Osteocyte (in vitro differentiated cells): ENCODE measurements at places on chromosomes 11 and 22. TPM values are rescaled to one million over a fixed set of nuclear protein-coding genes. Genes with fewer than 3 reads are reported as not detected.

- no peak for DNase-seq
- H3K4me3 ChIP-seq: no peak overlapping the region
- H3K36me3 ChIP-seq: peaks cover 36% of the 10 kb centered on the region
- no peak overlapping the region for H3K27ac ChIP-seq
- H3K4me1 ChIP-seq: no peaks in the 10 kb centered on the region
- no peaks in the 10 kb centered on the region for H3K27me3 ChIP-seq
Observed at GRCh38 chr11:44113018-44113417, 17.5 kb downstream of the EXT2 start.

DNA sequence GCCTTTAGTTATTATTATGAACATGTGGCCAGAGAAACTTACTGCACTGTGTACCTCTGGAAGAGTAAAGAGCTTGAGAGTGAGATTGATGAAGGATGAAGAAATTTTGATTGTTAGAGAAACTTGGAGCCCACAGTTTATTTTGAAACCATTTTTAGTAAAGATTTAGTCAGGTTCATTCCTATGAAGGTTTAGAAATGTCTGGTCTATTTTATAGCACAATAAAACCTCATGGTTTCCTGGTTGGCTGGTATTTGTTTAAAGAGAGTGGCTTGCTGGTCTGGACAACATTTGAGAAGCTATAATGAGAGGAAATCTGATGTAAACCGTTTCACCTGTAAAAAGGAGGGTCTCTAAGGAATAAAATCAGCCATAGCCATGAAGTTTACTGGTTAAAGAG, 8.8 kb upstream of the PDE3B start:
- H3K27me3 ChIP-seq: peaks cover 37% of the 10 kb centered on the region
- H3K4me3 ChIP-seq: no peak overlapping the region
- no peak for DNase-seq
- no peaks in the 10 kb centered on the region for H3K4me1 ChIP-seq
- no peaks in the 10 kb centered on the region for H3K36me3 ChIP-seq
- no peak overlapping the region for H3K27ac ChIP-seq

Gene SLC5A12
- 0.76 and 1.2 TPM in 2 replicates for total RNA-seq

Gene BARX2
- total RNA-seq: not detected in 2 replicates

GRCh38 chr11:113242767-113243397, 71.5 kb upstream of the TTC12 start:
- no peak overlapping the region for H3K4me3 ChIP-seq
- H3K27me3 ChIP-seq: peaks cover 2% of the 10 kb centered on the region
- H3K27ac ChIP-seq: no peak overlapping the region

Gene P4HA3
- 6.1 and 6.4 TPM in 2 replicates for total RNA-seq

Gene DDX25
- not detected in 2 replicates for total RNA-seq

DNA sequence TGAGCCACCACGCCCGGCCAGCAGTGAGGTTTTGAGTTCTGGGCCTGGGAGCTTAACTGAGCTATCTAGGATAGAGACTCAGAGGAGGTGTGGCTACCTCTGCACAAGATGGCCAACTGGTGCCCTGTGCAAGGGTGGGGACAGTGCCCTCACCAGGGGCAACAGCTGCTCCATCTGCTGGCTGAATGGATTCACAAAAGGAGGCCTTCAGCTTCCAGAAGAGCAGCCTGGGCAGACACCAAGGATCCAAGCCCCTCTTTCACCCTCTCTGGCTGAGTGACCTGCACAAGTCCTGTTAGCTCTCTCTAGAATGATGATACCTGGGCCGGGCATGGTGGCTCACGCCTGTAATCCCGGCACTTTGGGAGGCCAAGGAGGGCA, 33.5 kb upstream of the BAIAP2L2 start:
- peaks cover 10% of the 10 kb centered on the region for H3K36me3 ChIP-seq
- no peaks in the 10 kb centered on the region for H3K27me3 ChIP-seq
- H3K4me1 ChIP-seq: peaks cover 21% of the 10 kb centered on the region
- no peak overlapping the region for H3K27ac ChIP-seq
- no peak for DNase-seq

DNA sequence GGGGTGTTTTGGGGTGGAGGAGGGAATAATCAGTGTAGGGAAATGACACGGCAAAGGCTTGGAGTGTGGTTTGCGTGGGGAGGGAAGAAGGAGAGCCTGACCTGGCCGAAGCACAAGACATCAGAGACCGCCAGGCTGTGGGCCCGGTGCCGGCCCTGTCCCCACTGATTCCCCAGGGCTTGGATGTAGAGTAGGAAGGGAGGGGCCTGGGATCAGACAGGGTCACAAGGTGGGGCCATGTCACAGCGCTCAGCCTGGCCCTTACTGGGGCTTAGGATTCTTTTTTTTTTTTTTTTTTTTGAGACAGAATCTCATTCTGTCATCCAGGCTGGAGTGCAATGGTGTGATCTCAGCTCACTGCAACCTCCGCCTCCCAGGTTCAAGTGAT, 9.8 kb downstream of the PICK1 start:
- no peaks in the 10 kb centered on the region for H3K27me3 ChIP-seq
- no peak overlapping the region for H3K4me3 ChIP-seq
- H3K36me3 ChIP-seq: peaks cover 12% of the 10 kb centered on the region
- H3K4me1 ChIP-seq: peaks cover 10% of the 10 kb centered on the region

Gene RRP7A
- total RNA-seq: 38.6 and 40.4 TPM in 2 replicates

GRCh38 chr11:76206327-76207081, at the start of gene WNT11:
Gene WNT11 (minus strand): TSS chr11:76206502. CDS start chr11:76206407, 95 bp downstream.
- peaks cover 22% of the 10 kb centered on the region for H3K4me1 ChIP-seq
- no peaks in the 10 kb centered on the region for H3K36me3 ChIP-seq
- H3K27me3 ChIP-seq: peaks cover 14% of the 10 kb centered on the region
- DNase-seq: no peak
- peak within 1 kb of the TSS; percentile 76 for H3K4me3 ChIP-seq
- no peak within 1 kb of the TSS for H3K27ac ChIP-seq

DNA sequence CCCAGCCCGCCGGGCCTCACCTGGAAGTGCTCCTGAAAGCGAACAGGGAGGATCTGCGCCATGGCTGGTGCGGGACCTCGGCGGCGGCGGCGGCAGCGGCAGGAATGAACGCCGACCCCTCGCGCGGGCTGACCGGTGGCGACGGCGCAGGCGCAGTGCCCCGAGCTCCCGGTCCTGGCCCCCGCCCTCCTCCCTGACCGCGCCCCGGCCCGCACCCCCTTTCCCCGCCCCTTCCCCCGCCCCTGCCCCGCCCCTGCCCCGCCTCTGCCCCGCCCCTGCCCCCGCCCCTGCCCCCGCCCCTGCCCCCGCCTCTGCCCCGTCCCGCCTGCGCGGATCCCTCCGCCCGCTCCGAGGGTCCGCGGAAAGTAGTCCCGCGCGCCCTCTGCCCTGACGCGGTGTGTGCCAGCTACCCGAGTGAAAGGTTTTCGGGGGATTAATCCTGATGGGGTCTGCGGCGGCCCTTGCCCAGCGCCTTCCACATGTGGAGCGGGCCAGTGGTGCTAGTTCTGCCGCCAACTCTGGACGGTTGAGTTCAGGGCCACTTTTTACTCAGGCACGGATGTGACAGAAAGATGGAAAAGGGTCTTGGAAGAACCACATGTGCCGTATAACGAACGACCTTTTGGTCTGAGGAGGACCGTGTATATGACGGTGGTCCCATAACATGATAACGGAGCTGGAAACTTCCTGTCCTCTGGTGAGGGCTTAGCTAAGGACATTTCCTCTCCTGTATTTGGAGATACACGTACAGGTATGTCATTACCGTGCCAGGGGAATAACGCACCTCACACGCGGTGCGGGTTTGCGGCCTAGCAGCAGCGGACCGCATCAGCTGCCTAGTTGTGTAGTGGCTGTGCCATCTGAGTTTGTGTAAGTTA, at the start of gene CLTCL1:
CLTCL1 (minus strand) TSS at position 140 of the 878 bp plus-strand sequence; CDS start at position 62, 78 bp downstream.
- H3K4me3 ChIP-seq: peak within 1 kb of the TSS; percentile 90
- H3K36me3 ChIP-seq: no peaks in the 10 kb centered on the region
- H3K27me3 ChIP-seq: no peaks in the 10 kb centered on the region
- peaks cover 43% of the 10 kb centered on the region for H3K4me1 ChIP-seq
- peak within 1 kb of the TSS; percentile 87 for H3K27ac ChIP-seq

GRCh38 chr11:128628686-128629085, 41.3 kb upstream of the ETS1 start:
- H3K4me1 ChIP-seq: peaks cover 31% of the 10 kb centered on the region
- no peak overlapping the region for H3K4me3 ChIP-seq
- no peak for DNase-seq
- H3K27me3 ChIP-seq: no peaks in the 10 kb centered on the region
- H3K27ac ChIP-seq: no peak overlapping the region

- H3K4me3 ChIP-seq: no peak overlapping the region
- no peak overlapping the region for H3K27ac ChIP-seq
- DNase-seq: no peak
- no peaks in the 10 kb centered on the region for H3K4me1 ChIP-seq
Observed at GRCh38 chr11:97157221-97157740, 767.5 kb downstream of the JRKL start.

DNA sequence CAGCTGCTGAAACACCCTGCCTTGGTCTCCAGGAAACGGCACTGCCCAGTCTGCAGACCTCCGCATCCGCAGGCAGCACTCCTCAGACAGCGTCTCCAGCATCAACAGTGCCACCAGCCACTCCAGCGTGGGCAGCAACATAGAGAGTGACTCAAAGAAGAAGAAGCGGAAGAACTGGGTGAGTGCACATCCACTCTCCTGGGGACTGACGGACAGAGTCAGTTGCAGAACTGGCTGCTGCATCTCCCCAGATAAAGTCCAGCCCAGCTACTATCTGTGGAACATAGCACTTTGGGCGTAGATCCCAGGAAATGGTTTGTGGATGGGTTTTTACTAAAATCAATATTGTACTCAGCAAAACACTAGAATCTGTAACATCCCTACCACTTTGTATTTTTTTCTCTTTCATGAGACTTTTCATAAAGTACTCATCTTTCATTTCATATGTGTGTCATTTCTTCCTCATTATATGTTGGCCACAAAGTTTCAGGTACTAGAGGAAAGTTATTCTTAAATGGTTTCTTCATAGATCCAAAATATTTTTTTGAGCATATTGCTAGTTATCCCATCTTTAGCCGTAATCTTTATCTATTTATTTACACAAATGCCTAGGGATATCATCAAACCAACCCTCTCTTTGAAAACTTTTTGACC, 80.1 kb downstream of the DBX1 start:
- DNase-seq: no peak
- H3K36me3 ChIP-seq: peaks cover 69% of the 10 kb centered on the region
- no peak overlapping the region for H3K4me3 ChIP-seq
- no peaks in the 10 kb centered on the region for H3K27me3 ChIP-seq
- H3K27ac ChIP-seq: no peak overlapping the region
- peaks cover 6% of the 10 kb centered on the region for H3K4me1 ChIP-seq

Gene SLC22A8
- not detected in 2 replicates for total RNA-seq

- no peak for DNase-seq
- no peak overlapping the region for H3K4me3 ChIP-seq
- no peaks in the 10 kb centered on the region for H3K27me3 ChIP-seq
- H3K4me1 ChIP-seq: peaks cover 67% of the 10 kb centered on the region
- H3K36me3 ChIP-seq: no peaks in the 10 kb centered on the region
Observed at GRCh38 chr11:106466521-106467080, 389.1 kb downstream of the AASDHPPT start.

DNA sequence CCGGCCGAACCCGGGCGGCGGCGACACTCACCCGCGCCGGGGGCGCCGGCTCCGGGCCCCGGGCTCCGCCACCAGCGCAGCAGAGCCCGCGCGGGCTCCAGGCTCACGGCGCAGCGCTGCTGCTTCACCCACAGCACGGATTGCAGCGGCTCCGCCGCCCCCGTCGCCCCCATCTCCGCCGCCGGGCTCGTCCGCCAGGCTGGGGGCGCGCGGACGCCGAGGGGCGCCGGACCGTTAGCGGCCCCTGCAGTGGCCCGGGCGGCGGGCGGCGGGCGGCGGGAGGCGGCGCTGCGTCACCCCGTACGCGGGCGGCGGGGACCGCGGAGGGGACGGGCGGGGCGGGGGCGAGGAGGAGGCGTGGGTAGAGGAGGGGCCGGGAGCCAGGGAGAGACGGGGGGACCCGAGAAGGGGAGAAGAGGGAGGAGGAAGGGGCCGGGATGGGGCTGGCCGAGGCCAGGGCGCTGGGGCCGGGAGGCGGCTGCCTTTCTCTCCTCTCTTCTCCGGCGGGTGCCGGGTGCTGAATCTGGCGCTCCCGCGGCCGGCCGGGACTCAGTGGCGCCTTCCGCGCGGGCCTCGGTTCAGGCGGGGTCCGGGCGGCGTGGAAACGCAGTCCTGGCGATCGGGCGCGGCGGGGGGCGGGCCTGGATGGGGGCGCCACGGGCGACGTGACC, at the start of gene CERK:
CERK (minus strand) TSS at position 277 of the 671 bp plus-strand sequence; CDS start at position 173, 104 bp downstream.
- peak within 1 kb of the TSS; percentile 64 for H3K27ac ChIP-seq
- H3K27me3 ChIP-seq: no peaks in the 10 kb centered on the region
- DNase-seq: no peak
- H3K36me3 ChIP-seq: no peaks in the 10 kb centered on the region

Gene OTOG
- not detected in 2 replicates for total RNA-seq

DNA sequence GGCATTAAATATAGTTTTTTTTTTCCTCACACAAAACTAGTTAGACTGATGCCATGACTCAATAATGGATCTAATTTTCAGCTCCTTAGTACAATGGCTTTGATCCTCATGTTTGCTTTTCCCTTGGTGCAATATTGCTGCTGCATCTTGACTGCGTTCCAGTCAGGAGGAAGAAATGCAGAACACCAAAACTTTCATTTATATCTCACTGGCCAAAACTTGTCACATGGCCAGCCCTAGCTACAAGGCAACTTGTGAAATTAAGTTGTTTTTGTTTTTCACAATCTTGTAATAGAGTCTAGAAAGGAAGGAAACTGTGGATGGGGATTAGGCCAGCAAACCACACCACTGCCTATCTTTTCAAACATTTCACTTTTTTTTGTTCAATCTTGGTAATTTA, 36.7 kb downstream of the SMC1B start:
- no peak overlapping the region for H3K4me3 ChIP-seq
- peaks cover 54% of the 10 kb centered on the region for H3K27me3 ChIP-seq
- H3K27ac ChIP-seq: no peak overlapping the region
- H3K4me1 ChIP-seq: no peaks in the 10 kb centered on the region

Gene CLCF1
- 7.2 and 7.8 TPM in 2 replicates for total RNA-seq

DNA sequence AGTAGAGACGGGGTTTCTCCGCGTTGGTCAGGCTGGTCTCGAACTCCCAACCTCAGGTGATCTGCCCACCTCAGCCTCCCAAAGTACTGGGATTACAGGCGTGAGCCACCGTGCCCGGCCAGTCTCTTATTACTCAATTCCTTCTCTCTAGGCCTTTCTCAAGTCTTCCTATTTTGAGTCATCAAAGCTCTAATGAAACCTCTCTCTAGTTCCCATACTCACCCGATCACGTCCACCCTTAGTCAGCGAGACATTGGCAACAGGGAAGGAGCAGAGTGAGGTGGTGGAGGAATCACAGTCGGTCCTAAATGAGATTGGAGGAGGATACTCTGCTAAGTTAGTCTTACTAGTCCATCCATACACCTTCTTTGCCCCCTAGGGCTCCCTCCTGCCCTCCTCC, 5.0 kb downstream of the BSCL2 start:
- DNase-seq: no peak
- H3K4me3 ChIP-seq: no peak overlapping the region

DNA sequence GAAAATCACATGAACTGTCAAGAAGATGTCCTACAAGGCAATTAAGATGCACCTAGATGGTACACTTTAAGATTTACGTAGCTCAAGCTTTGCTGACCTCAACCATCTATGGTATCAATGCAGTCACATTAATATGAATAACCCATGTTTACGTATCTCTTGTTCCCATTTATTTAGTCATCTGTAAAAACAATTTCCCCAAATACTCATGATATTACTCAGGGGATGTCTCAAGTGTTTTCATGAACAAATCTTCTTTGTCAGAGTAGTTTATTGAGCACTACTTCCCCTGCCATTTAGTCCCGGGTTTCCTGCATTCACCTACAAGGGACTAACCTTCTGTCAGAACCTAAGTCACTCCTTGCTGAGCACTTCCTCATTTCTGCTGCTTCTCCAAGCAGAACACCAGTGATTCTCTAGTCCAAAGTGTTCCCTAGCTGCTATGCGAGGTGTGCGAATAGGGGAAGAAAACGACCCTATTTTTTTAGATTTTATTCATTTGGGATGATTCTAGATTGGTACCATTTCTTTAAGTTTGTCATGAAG, 554.3 kb upstream of the LRRC4C start:
- no peak for DNase-seq
- no peak overlapping the region for H3K27ac ChIP-seq
- H3K27me3 ChIP-seq: no peaks in the 10 kb centered on the region
- no peaks in the 10 kb centered on the region for H3K36me3 ChIP-seq
- no peak overlapping the region for H3K4me3 ChIP-seq
